ENCODE measurements at places on chromosomes 7 and 10. TPM values are rescaled to one million over a fixed set of nuclear protein-coding genes. Genes with fewer than 3 reads are reported as not detected.

POLD2 gene
- 57.3 TPM for polyA plus RNA-seq

FKBP6 gene
- not detected for polyA plus RNA-seq

CLRN3 gene
- 0.03 TPM for polyA plus RNA-seq

MSMB gene
- polyA plus RNA-seq = not detected

ITGB1 gene
- polyA plus RNA-seq = 259 TPM

MMP21 gene
- polyA plus RNA-seq = 0.04 TPM

XRCC2 gene
- polyA plus RNA-seq = 0.01 TPM

CYP3A7 gene
- not detected for polyA plus RNA-seq

COL17A1 gene
- 0.01 TPM for polyA plus RNA-seq

TMEM106B gene
- 12.5 TPM for polyA plus RNA-seq

TRIM50 gene
- 0.65 TPM for polyA plus RNA-seq

NOS3 gene
- 5.0 TPM for polyA plus RNA-seq

CNPY1 gene
- polyA plus RNA-seq = not detected

FAM25A gene
- not detected for polyA plus RNA-seq

GLRX3 gene
- 97.4 TPM for polyA plus RNA-seq

OR13A1 gene
- polyA plus RNA-seq = not detected
